ENCODE measurements at places on chromosomes 3 and 15. TPM values are rescaled to one million over a fixed set of nuclear protein-coding genes. Genes with fewer than 3 reads are reported as not detected.

Gene DUSP7
- total RNA-seq: 26.3 TPM

Gene TM4SF18
- not detected for total RNA-seq

Gene TICRR
- 14.0 TPM for total RNA-seq

Gene RASL12
- total RNA-seq: not detected

Gene CYP1A2
- total RNA-seq: not detected

Gene SPINT1
- 7.6 TPM for total RNA-seq

- no peak overlapping the region for H3K4me3 ChIP-seq
- no peak for DNase-seq
- H3K36me3 ChIP-seq: no peaks in the 10 kb centered on the region
- H3K4me1 ChIP-seq: no peaks in the 10 kb centered on the region
- no peak overlapping the region for H3K27ac ChIP-seq
Measured at GRCh38 chr3:117665296-117665695, 955.7 kb downstream of the TUSC7 start.

GRCh38 chr3:23669541-23670255, 136.1 kb upstream of the UBE2E1 start:
- no peak for DNase-seq
- peaks cover 5% of the 10 kb centered on the region for H3K27me3 ChIP-seq
- no peak overlapping the region for H3K4me3 ChIP-seq
- no peaks in the 10 kb centered on the region for H3K36me3 ChIP-seq
- H3K4me1 ChIP-seq: no peaks in the 10 kb centered on the region
- H3K27ac ChIP-seq: no peak overlapping the region

- H3K4me1 ChIP-seq: no peaks in the 10 kb centered on the region
Measured at GRCh38 chr15:97966924-97967620, 6.6 kb downstream of the ARRDC4 start.

- H3K36me3 ChIP-seq: no peaks in the 10 kb centered on the region
- no peak for DNase-seq
- no peaks in the 10 kb centered on the region for H3K27me3 ChIP-seq
- H3K27ac ChIP-seq: no peak overlapping the region
Measured at GRCh38 chr3:194521510-194522260, 34.9 kb upstream of the ATP13A3 start.

- no peak overlapping the region for H3K27ac ChIP-seq
- H3K27me3 ChIP-seq: no peaks in the 10 kb centered on the region
- no peaks in the 10 kb centered on the region for H3K4me1 ChIP-seq
- H3K4me3 ChIP-seq: no peak overlapping the region
Measured at GRCh38 chr3:145116769-145117168, 1044.2 kb downstream of the PLOD2 start.

DNA sequence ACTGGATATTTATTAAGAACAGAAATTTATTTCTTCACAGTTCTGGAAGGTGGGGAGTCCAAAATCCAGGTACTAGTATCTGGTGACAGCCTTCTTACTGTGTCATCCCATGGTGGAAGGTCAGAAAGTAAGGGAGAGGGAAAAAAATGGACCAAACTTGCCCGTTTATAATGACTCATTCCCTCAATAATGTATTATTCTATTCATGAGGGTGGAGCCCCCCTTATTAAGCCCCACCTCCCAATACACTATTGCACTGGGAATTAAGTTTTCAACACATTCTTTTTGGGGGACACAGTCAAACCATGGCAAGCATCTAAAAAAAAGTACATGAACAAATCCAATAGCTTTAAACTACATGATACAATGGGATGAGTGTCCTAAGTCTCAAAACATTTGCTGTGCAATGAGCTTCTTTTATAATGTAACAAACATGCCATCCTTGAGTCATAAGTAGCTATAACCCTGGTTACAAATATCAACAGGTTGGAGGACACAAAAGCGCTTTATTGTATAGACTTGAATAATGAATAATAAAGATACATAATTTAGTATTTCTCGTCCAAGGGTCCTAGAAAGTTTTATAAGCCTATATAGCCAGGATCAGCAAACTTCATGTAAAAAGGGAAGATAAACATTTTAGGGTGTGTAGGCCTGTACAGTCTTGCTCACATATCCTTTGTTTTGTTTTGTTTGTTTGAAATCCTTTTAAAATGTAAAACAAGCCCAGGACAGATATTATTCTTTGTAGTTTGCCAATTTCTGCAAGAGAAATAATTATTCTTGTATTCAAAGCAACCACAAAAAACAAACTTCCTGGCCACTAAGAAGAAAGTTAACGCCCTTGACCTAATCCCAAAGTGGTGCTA, 160.6 kb upstream of the RAP2B start:
- no peak overlapping the region for H3K27ac ChIP-seq
- no peaks in the 10 kb centered on the region for H3K36me3 ChIP-seq
- H3K4me1 ChIP-seq: no peaks in the 10 kb centered on the region
- no peaks in the 10 kb centered on the region for H3K27me3 ChIP-seq
- no peak for DNase-seq

Data from CD8-positive, alpha-beta memory T cell (primary cell).